ENCODE measurements at places on chromosomes 12 and 14.

DNA sequence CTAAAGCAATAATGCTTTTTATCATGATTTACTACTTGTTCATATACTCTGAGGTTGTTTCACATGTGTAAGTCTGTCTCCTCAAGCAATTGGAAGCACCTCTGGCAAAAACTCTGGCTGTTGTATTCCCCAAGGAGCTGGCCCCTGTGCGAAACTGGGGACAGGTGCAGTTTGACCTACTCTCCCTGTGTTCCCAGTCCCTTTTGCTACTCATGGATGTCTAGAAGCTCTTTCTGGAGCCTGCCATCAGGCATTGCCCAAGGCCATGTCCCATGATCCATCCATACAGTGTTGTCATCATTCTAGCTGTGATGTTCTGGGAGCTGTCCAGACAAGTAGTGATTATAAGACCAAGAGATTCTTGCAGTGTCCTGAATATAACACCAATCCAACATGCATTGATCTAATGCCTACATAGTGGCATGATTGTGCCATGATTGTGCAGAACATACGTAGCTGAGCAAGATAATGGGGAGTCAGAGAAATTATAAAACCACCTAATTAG, 14.9 kb downstream of the AKAP6 start:
- DNase-seq, result no peak

GRCh38 chr12:51923506-51924365, 16.4 kb downstream of the ACVRL1 start:
- DNase-seq, result peak; percentile 93

GRCh38 chr12:89345830-89346740, 6.2 kb downstream of the DUSP6 start:
- DNase-seq, result no peak

GRCh38 chr12:93680006-93680405, 2.8 kb downstream of the CRADD start:
- no peak for DNase-seq

DNA sequence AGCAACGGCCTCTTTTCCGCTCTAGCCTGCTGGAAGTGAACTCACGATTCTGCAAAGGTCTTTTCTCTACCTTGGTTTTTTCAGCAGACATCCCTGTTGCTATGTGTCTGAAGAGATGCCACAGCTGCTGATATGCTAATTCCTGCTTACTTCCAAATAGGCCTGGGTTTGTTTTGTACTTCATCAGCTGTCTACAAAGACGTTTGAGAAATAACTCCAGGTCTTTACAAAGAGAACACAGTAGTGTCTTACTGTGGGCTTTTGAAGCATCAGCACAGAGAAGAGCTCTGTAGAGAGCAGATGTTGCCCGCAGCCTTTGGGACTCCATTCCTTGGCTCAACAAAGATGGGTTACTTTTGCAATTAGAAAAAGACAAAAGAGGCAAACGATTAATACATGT, 1366.5 kb downstream of the AACS start:
- DNase-seq, result no peak

DNA sequence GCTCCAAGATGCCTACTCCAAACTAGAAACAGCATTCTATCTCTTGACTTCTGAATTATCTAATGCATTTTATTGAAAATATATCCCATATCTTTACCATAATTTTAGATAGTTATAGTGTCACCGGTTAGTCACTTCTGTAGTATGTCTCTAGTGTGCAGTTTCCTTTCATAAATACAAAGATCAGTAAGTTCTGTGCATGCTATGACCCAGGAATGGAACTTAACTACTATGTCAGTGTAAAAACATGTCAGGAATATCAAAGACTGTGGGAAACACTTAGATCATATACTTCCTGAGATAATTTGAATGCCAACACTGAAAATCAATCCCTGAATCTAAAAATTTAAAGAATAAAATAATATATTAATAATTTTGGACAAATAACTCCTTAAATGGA, 237.6 kb downstream of the ATXN7L3B start:
- DNase-seq, result no peak

- DNase-seq, result no peak
Measured at GRCh38 chr14:68676511-68676943, 116.3 kb downstream of the ZFP36L1 start.

GRCh38 chr14:81222691-81223090, 1.9 kb upstream of the GTF2A1 start:
- no peak for DNase-seq

GRCh38 chr12:96329018-96329417, 71.2 kb downstream of the CDK17 start:
- DNase-seq, result no peak

- no peak for DNase-seq
Measured at GRCh38 chr14:92885279-92886061, 37.5 kb upstream of the CHGA start.

DNA sequence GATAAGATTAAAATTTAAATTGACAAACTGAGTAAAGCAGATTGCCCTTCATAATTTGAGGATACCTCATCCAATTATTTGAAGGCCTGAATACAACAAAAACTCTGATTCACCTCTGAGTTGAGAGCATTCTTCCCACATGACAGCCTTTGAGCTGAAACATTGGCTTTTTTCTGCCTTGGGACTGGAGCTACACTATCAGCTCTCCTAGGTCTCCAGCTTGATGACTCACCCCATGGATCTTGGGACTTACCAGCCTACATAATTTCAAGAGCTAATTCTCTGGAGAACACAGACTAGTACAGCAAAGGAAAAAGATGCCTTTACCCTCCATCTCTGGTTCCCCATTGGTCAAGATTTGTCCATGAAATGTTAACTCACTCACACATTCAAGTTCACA, 555.1 kb downstream of the FOXG1 start:
- DNase-seq, result no peak

GRCh38 chr12:92648242-92649031, 54.4 kb upstream of the PLEKHG7 start:
- no peak for DNase-seq

GRCh38 chr14:96806836-96807235, 9.7 kb downstream of the VRK1 start:
- no peak for DNase-seq

DNA sequence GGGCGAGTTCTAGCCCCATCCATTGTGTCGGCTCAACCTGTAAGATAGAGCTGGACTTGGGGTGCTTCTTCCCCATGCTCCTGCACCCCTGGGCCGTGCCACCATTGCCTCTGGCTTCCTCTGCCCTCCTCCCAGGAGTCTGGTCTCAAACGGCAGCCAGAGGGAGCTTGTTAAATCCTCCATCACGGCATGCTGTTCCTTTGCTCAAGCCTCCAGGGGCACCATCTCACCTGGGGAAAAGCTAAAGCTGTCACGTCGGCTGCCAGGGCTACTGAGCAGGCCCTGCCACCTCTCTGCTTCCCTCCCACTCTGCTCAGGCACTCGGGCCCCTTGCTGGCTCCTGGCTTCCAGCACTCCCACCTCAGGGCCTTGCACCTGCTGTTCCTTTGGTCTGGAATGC, 140.4 kb downstream of the RBM19 start:
- DNase-seq, result peak; percentile 13

- peak; percentile 80 for DNase-seq
Measured at GRCh38 chr14:65281991-65282895, 130.3 kb upstream of the FUT8 start.

DNA sequence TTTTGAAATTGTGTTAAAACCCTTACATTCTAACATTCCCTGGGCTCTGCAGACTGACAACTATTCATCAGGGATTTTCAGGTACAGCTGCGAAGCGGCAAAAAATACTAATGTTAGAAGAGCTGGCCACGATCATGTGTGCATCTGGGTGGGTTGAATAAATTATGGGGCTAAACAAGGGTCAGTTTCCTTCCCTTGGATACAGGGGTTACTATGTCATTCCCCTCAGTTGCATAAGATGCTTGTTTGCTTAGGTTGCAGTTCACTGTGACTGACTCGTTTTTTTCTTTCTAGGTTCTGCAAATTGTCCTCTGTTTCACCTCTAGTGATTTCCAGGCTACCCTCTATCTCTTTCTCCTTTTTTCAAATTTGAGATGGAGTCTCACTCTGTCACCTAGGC, 58.1 kb upstream of the GRIP1 start:
- DNase-seq, result no peak

DNA sequence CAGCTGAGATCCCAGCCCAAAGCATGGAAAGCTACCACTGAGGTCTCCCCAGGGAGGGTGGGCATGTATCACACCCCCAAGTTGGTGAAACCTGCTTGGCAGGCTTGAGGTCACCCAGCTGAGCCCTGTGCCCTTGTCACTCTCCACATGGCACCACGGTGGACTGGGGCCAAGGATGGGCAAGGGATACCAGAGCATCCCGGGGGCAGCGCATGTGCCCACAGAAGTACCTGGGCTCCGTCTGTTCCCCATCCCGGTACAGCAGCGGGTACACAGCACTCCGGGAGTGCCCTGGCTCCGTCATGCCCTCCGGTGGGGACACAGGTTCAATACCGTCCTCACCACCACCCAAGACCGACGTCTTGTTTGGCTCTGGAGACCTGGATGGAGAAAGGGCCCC, 38.0 kb downstream of the RFLNA start:
- DNase-seq, result no peak

- DNase-seq, result peak; percentile 70
Measured at GRCh38 chr12:3964439-3964838, 91.2 kb upstream of the PARP11 start.

DNA sequence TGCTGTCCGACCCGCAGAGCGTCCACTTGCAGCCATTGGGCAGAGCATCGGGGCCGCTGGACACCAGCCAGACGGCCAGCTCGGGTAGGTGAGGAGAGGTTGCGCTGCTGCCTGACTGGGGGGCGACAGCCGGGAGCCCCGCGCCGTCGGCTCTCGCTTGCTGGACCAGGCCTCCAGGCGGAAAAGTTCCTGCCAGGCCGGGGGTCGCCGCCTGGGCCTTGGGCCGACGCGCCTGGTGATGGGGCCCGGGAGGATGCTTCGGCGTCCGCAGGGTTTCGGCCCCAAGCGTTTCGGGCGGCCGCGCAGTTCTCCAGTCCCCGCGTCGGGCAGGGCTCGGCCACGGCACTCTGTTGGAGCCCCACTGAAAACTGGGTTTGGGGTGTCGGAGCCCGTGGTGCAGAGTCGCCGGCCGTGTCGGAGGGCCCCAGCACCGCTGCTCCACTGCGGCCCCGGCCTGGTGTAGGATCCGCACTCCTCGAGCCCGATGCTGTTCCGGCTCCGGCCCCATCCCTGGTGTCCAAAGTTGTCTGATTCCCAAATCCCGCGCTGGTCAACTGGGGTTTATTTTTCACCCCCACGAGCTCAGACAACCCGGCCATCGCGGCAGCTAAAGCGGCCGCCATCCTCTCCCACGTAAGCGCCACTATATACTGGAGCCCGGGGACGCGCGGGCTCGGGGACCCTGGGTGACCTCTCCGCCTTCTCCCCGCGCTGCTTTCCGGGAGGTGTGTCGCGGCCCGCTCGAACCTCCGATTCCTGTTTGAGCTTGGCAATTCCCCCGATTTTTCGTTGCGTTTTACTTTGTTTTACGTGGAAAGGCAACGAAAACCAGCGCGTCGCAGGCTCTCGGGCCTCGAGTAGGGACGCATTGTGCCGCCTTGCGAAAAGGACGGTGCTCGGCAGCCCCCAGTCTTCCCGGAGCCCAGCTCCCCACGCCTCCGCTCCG, 872 bp downstream of the VSX2 start:
- DNase-seq, result peak; percentile 68

- no peak for DNase-seq
Measured at GRCh38 chr12:30835216-30835615, 80.5 kb upstream of the CAPRIN2 start.

GRCh38 chr12:96205908-96206307, 11.7 kb downstream of the ELK3 start:
- DNase-seq, result no peak

- no peak for DNase-seq
Measured at GRCh38 chr12:123686636-123687190, 15.8 kb downstream of the TCTN2 start.

GRCh38 chr14:52400846-52401245, 86.7 kb downstream of the PTGER2 start:
- DNase-seq, result no peak

DNA sequence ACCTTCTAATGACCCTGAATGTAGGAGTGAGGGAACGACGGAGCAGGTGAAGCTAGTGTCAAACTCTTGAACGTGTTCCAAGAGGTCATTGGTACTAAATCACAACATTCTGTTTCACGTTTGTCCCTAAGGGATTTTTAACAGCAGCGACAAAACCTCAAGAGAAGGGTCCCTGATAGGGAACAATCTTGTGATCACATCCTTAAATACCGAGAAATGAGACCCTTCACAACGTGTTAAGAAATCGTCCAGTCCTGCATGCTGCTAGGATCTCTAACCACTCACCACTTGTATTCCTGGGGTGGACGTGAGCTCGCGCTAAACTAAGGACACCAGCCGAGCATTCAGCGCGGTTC, 134.1 kb upstream of the KRAS start:
- no peak for DNase-seq

- DNase-seq, result no peak
Measured at GRCh38 chr14:102417001-102417431, 54.3 kb downstream of the TECPR2 start.

DNA sequence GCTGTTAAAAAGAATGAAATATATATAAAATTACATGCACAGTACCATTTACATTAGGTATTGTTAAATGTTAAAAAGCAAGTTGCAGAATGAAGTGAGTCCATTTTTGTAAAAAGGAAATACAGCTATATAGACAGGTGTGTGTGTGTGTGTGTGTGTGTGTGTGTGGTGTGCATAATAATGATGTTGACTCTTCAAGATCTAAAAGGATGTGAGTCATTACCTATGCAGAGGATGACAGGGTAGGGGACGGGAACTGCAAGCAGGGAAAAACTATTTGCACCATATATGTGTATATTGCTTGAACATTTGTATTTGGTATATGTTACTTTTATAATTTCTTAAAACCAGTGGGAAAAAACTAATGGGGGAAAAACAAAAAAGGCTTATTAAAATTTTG, 3.1 kb downstream of the C14orf39 start:
- no peak for DNase-seq
